ENCODE measurements at places on chromosomes 7 and 10. TPM values are rescaled to one million over a fixed set of nuclear protein-coding genes. Genes with fewer than 3 reads are reported as not detected.

DNA sequence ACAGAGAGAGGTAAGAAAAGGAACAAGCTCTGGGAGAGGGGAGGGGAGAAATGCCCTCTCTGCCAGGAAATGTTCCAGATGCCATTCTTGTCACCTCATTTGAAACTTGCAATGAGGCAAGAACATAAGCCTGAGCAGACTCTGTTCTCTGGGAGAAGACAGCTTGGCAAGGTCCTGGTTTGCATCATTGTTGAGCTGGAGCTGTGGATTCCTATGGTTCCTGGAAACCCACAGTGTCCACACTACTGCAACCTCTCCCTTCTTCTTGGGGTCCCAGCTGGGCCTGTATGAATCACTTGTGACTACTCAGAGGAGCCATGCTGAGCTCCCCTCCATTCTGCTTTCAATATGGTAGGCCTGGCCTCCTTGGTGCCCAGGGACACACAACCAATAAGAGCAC lies 60.8 kb upstream of the HECTD2 start:
- no peak for DNase-seq

DNA sequence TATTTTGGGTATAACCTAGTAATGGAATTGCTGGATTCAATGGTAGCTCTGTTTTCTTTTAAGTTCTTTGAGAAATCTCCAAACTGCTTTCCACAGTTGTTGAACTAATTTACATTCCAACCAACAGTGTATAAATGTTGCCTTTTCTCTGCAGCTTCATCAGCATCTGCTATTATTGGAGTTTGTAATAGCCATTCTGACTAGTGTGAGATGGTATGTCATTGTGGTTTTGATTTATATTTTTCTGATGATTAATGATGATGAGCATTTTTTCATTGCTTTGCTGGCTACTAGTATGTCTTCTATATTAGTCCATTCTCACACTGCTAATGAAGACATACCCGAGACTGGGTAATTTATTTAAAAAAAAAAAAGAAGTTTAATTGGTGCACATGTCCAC lies 248.6 kb upstream of the MAGI2 start:
- no peak for DNase-seq

DNA sequence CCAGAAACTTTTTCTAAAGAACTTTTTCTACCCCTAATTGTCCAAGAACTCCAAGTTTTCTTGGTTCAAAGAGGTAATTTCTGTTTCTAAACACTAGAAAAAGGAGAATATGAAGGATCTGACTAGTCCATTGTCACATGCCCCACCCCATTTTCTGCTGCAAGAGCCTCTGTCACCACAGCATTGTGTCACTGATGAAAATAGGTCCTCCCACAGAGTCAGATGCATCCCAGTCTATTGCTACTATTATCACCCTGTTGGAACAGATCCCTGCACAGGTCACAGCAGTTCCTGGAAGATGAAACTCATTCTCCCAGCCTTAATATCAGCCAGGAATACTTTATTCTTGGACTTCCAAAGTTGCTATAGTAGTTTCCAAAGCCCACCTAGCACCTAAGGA lies 7.5 kb upstream of the CFTR start:
- no peak for DNase-seq

DNA sequence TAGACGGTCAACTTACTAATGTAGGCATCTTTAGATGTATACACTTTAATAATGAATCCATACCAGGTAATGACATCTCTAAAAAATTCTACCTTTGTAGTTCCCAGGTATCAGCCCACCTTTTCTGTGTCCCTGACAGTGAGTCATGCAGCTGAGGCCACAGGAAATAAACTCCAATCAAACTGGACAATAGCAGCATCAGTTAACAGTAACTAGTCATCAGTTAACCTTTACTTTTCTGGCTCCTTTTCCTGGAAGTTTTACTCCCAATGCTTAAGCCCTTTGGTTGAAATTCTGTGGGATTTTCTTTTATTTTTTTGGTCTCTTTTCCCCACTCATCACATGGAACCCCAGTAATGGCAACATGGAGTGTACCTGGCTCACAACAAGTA lies 617.6 kb downstream of the SORCS3 start:
- DNase-seq, result no peak

GRCh38 chr7:145293754-145294153 lies 457.9 kb upstream of the TPK1 start:
- no peak for DNase-seq

CDNF gene
- 0.86 TPM for polyA plus RNA-seq

PYROXD2 gene
- 8.9 TPM for polyA plus RNA-seq

Measured in urinary bladder (tissue), 4 donors.